EL (cell line): ENCODE measurements at places on chromosomes 12 and 14.
A peak's percentile ranks its signal among the peaks of the same experiment; 100 is the strongest.

DNA sequence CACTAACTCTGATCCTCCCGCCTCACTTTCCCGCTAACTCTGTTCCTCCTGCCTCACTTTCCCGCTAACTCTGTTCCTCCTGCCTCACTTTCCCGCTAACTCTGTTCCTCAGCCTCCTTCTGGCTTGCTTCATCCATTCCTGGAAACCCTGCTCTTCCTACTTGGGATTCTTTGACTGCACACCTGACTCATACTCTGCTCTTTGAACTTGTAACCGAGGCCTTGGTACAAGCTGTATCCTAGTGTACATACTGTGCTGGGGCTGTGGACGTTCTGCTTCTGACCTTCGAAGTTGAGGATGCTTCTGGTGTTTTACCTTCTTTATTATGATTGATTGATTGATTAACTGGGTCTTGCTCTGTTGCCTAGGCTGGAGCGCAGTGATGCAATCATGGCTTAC lies 63.2 kb upstream of the RD3L start:
- DNase-seq, result no peak

GRCh38 chr12:96193725-96194575 lies at the start of gene ELK3:
ELK3 (plus strand) TSS chr12:96194375.
- peak; percentile 75 for DNase-seq

DNA sequence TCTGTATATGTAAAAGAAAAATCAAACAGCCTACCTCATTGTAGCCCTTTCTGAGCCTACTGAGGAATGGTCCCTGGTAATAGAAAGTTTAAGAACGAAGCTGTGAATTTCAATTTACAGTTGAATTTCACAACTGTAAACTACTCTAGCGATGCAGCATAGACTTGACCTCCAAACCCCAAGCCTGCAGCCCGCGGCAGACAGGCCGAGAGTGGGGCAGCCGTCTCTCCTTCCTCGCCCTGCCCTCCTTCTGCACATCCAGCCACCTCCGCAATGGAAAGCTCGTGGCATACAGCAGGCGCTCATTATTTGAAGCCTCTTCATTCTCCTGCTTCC lies 15.3 kb downstream of the RNASE2 start:
- no peak for DNase-seq

DNA sequence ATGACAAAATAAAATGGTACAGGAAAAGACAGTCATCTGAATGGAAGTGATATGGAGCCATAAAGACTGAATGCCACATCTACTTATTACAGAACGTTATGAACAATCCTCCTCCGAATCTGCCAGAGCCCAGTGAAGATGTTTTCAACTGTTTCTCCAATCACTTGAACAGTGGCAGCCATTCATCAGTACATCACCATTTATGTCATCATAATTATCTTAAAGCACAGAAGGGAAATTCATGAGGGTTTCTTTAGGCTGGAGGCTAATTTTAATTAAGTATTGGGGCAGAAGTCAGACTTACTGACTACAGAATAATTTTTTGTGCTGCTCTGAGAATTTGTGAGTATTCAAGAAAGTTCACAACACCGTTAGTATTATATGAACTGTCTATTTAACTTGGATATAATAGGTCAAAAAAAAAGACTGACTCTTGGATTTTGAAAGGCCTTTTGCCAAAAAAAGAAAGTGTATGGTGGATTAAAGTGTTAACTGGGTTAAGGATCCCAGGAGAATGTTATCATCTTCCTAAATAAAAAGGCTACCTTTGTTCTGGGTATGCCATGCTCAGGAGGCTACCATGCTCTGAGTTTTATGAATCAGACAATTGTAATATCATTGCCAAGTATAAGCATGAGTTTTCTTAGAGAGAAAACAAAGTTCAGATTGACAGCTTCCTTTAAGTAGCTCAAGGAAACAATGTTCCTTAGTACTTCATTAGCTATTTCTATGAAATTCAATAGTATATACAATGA lies 40.1 kb downstream of the PDZRN4 start:
- no peak for DNase-seq

DNA sequence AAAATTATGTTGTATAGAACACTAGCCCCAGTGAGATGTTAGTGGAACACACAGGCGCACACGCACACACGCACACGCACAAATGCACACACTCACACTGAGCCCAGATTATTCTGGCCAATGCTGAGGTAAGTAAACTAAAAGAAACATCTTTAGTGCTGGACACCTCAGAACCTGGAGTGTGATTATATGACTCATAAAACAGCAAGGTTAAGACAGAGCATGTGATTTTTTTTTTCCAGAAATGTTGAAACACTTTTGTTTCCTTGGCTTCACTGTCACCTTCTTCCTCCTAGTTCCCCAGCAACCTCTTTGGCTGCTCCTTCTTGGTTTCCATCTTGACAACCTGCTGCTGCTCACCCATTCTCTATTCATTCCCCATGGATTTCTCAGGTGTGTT lies 141.0 kb upstream of the ALG10B start:
- no peak for DNase-seq
